ENCODE measurements at places on chromosomes 2 and 18. TPM values are rescaled to one million over a fixed set of nuclear protein-coding genes. Genes with fewer than 3 reads are reported as not detected.

- no peaks in the 10 kb centered on the region for H3K36me3 ChIP-seq
- no peak for DNase-seq
- no peaks in the 10 kb centered on the region for H3K27me3 ChIP-seq
- H3K4me1 ChIP-seq: no peaks in the 10 kb centered on the region
- no peak overlapping the region for H3K27ac ChIP-seq
These were observed 20.6 kb upstream of the ATRAID start for GRCh38 chr2:27191070-27191829.

GRCh38 chr2:179440642-179441251 is 176.1 kb upstream of the SESTD1 start:
- DNase-seq: no peak
- no peak overlapping the region for H3K4me3 ChIP-seq
- no peaks in the 10 kb centered on the region for H3K27me3 ChIP-seq
- H3K27ac ChIP-seq: no peak overlapping the region

GRCh38 chr2:149420053-149420963 is 89.9 kb downstream of the LYPD6 start:
- H3K27me3 ChIP-seq: peaks cover 28% of the 10 kb centered on the region
- DNase-seq: no peak
- no peak overlapping the region for H3K27ac ChIP-seq
- no peaks in the 10 kb centered on the region for H3K36me3 ChIP-seq
- H3K4me3 ChIP-seq: no peak overlapping the region
- no peaks in the 10 kb centered on the region for H3K4me1 ChIP-seq

GRCh38 chr2:1010415-1010930 is 59.8 kb downstream of the SNTG2 start:
- H3K4me1 ChIP-seq: no peaks in the 10 kb centered on the region
- no peaks in the 10 kb centered on the region for H3K36me3 ChIP-seq
- DNase-seq: no peak
- H3K27me3 ChIP-seq: no peaks in the 10 kb centered on the region

GRCh38 chr2:188391354-188391753 is 99.7 kb downstream of the GULP1 start:
- DNase-seq: no peak
- H3K36me3 ChIP-seq: no peaks in the 10 kb centered on the region
- H3K27me3 ChIP-seq: no peaks in the 10 kb centered on the region
- H3K4me3 ChIP-seq: no peak overlapping the region

DNA sequence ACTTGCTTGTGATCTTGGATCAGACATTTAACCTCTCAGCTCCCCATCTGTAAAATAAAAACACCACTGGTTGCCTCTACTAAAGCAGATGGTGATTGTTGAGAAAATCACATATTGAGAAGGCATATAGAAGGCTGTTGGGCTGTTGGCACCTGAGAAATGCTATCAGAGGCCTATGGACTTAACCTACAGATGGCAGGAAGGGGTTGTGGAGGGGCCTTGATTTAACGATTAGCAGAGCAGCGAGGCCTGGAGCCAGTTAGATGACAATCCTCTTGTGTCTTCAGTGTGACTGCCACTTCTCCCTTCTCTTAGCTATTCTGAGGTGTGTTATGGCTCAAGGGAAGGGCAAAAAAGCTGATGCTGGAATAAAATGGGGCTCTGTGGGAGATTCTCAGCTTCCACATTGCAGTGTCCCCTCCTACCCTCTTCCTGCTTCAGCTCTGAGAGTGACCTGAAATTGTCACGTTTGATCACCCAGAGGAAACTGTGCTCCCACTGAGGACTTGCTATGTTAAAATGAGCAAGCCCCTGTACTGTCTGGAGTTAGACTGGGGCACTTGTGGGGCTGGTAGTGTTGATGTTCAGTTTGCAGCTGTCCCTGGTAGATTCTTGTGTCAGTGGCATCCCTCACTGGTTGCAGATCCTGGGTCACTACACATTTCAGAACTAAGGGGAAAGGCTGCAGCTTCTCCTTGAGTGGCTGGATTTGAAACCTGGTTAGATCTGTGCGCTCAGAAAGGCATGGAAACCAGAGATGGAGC is 31.5 kb downstream of the CXCR4 start:
- H3K27ac ChIP-seq: no peak overlapping the region
- no peaks in the 10 kb centered on the region for H3K27me3 ChIP-seq
- no peaks in the 10 kb centered on the region for H3K4me1 ChIP-seq
- no peak overlapping the region for H3K4me3 ChIP-seq
- no peaks in the 10 kb centered on the region for H3K36me3 ChIP-seq

DNA sequence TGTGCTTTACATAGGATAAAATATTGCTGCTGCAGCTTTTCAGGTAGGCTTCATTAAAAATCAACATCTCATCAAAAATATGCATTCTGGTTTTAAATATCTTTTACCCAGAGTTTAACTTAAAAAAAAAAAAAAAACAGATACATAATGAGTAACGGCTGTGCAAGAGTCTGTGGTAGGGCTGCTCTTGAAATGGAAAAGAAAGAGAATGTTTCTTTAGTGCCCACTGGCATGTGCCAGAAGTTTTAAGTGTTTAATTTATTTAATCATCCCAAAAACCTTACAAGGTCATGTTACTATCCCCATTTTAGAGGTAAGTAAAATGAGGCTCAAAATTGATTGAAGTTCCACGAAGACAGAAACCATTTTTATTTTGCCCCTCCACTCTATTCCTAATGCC is 92.1 kb downstream of the SLC8A1 start:
- H3K4me3 ChIP-seq: no peak overlapping the region
- DNase-seq: no peak
- no peak overlapping the region for H3K27ac ChIP-seq
- H3K4me1 ChIP-seq: no peaks in the 10 kb centered on the region
- no peaks in the 10 kb centered on the region for H3K27me3 ChIP-seq
- H3K36me3 ChIP-seq: no peaks in the 10 kb centered on the region

POTEC gene
- not detected for total RNA-seq

ZDBF2 gene
- total RNA-seq: 11.3 TPM

DNA sequence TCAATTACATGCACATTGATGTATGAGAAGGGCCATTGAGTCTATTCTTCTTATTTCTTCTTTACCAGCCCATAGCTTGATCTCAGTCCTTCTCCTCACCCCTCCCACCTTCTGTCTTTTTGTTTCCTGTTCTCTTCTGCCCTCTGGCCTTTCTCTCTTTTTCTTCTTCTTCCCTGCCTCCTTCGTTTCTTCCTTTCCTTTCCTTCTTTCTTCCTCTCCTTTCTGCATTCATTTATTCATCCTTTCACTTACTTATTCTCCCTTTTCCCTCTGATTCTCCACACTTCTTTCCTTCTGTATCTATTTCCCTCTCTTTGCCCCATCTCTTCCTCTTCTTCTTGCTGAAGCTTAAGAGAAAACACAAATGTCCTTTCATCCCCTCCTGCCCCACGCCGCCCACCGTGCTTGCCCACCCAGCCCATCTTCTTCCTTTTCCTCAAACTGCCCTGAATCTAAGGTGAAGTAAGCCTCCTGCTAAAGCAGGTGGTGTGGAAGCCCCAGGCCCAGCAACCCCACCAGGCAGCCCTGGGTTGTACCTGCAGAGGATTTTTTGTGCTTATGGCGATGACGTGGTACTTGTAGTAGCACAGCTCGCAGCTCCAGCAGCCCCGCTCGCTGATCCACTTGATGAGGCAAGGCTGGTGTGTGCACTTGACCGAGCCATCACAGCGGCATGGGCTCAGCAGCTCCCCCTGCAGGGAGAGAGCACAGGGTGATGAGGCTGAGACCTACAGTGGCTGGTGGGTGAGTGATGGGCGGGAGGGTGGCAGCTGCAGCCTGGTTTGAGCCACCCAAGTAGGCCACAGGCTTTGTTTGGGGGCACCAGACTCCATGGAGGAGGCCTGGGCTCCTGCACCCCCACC is 89.0 kb downstream of the MARCHF4 start:
- no peaks in the 10 kb centered on the region for H3K4me1 ChIP-seq
- no peak overlapping the region for H3K4me3 ChIP-seq
- peaks cover 4% of the 10 kb centered on the region for H3K27me3 ChIP-seq
- DNase-seq: no peak

DNA sequence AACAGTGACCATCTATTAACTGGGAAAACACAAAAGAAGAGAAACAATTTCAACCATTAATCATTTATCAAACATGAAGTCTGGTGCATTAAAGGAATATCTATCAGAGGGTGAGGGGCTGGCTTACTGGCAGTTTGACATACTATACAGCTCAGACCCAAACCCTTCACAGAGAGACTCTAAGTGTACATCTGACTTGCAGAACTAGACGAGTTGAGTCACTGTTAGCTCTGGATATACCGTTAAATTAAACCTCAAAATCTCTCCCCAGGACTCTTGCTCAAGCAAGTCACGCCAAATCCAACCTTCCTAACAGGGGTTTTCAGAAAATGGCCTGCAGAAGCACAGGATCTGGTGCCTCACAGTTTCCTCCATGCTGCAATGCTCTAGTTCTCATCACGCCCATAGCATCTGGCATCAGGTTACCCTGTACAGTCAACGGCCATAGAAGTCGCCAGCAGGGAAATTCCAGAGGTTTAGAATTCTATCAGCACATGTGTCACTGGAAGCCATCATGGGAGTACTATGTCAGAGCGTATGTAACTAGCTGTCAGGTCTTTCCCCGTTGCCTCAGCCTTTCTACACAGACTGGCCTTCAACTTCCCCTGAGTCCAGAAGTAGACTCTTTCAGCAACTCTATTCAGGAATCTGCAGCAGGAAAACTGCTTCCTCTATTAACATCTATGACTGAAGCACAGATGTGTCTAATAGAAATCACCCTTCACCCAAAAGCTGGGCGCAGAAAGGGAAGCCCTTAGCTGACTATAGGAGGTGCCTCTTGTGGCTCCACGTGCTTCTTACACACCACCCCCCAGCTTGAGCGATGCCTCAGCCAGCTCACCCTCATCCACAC is 9.3 kb downstream of the TGOLN2 start:
- no peak for DNase-seq
- no peak overlapping the region for H3K27ac ChIP-seq
- no peak overlapping the region for H3K4me3 ChIP-seq
- H3K4me1 ChIP-seq: peaks cover 15% of the 10 kb centered on the region
- no peaks in the 10 kb centered on the region for H3K27me3 ChIP-seq

DNA sequence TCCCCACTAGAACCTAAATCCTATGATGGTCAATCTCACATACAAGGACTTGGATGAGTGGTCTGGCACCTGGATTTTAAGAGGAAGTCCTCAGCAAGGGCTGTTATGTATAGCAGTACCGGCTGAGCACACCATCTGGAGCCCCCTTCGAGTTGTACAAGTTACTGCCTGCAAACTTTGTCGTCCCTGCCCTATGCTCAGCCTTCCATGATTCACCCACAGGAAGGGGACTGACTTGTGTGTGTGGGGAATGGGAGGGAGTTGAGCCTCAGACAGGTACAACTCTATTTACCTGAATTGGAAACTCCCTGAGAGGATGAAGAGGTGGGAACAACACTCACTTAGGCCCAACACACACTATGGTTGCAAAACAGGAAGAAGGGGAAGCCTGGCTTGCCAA is 186.6 kb downstream of the MYO5B start:
- no peaks in the 10 kb centered on the region for H3K4me1 ChIP-seq
- H3K36me3 ChIP-seq: no peaks in the 10 kb centered on the region
- DNase-seq: no peak
- no peak overlapping the region for H3K4me3 ChIP-seq
- no peak overlapping the region for H3K27ac ChIP-seq

DNA sequence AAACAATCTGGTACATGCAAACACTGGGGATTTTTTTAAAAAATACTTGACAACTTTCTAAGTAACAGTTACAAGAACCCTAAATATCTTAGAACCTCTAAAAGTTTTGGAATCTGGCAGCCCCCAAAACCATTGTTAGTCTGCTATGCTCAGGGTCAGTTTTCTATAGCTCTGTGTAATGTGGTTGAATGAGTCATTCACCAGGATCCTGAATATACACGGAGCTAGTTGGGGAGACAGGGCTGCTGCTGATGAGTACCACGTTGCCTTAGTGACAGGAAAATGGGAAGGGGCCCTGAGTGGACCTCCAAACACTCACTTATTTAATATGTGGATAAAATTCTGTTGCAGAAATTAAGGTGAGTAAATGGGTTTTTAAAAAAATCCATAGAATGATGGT is 36.9 kb upstream of the TANC1 start:
- H3K4me1 ChIP-seq: peaks cover 2% of the 10 kb centered on the region
- no peak overlapping the region for H3K4me3 ChIP-seq
- no peaks in the 10 kb centered on the region for H3K27me3 ChIP-seq
- H3K36me3 ChIP-seq: no peaks in the 10 kb centered on the region
- H3K27ac ChIP-seq: no peak overlapping the region
- DNase-seq: no peak

- no peak overlapping the region for H3K4me3 ChIP-seq
- peaks cover 84% of the 10 kb centered on the region for H3K36me3 ChIP-seq
- no peak overlapping the region for H3K27ac ChIP-seq
- no peak for DNase-seq
- no peaks in the 10 kb centered on the region for H3K27me3 ChIP-seq
These were observed 48.3 kb downstream of the WDFY1 start for GRCh38 chr2:223896833-223897311.

Measured in upper lobe of right lung (tissue), 1 donor.